ENCODE measurements at places on chromosomes 5 and 9.

- DNase-seq, result no peak
These were observed 592 bp downstream of the TUBB4B start for GRCh38 chr9:137241490-137242268.

GRCh38 chr9:95004411-95005277 lies 278.1 kb downstream of the AOPEP start:
- DNase-seq, result peak; percentile 76

- no peak for DNase-seq
These were observed 9.3 kb downstream of the TTC23L start for GRCh38 chr5:34848230-34848629.

DNA sequence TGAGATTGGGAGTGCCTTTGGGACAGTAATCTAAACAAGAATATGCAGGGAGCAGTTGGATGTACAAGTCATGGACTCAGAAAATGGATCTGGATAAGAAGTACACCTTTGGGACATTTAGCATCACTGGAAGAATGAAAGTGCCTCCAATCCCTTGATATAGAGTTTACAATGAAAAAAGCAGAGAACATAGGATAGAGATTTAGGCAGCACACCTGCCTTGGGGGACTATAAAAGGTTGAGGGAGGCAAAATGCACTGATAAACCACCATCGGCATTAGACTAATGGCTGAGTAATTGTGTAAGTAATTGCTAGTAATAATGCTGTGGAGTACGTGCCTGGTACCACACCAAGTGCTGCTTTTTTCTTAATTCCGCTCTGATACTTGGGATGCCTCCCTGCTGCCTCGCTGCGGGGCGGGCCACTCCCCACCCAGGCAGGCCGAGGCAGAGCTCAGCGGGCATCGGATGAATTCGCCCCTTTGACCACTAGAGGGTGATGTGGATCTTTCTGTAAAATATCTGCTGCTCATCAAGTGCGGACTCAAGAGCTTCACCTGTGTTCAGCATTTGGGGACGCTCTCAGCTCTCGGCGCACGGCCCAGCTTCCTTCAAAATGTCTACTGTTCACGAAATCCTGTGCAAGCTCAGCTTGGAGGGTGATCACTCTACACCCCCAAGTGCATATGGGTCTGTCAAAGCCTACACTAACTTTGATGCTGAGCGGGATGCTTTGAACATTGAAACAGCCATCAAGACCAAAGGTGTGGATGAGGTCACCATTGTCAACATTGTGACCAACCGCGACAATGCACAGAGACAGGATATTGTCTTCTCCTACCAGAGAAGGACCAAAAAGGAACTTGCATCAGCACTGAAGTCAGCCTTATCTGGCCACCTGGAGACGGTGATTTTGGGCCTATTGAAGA lies 99.9 kb downstream of the ANKRD18B start:
- peak; percentile 82 for DNase-seq

- DNase-seq, result no peak
These were observed 33.9 kb downstream of the PSMB7 start for GRCh38 chr9:124381170-124381945.

GRCh38 chr5:1524481-1524798 lies 680 bp upstream of the LPCAT1 start:
- DNase-seq, result no peak

DNA sequence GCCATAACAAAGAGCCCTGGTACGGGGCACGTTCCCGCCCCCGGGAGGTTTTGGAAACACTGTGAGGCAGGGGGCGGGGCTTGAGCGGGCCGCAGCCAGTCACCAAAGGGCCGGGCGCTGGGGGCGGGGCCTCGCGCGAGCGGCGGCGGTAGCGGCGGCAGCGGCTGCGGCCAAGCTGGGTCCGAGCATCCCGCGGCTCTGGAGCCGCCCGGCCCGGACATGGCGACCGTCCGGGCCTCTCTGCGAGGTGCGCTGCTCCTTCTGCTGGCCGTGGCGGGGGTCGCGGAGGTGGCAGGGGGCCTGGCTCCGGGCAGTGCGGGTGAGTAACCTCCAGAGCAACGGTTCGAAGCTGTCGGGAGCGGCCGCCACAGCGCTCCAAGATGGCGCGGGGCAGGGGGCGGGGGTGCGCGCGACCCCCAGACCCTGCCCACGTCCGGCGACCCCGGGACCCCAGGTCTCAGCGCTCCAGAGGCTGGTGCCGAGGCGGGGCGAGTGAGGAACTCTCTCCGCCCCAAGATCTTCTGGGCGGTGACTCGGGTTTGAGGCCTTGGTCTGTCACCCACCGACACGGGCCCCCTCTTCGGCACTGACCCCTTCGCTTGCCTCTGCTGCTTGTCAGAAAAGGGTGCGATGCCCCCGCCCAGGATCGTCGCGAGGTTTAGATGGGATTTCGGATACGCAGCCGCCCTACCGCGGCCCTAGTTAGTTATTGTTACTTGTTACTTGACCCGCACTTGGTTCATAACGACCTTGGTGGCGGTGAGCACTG lies at the start of gene RECK:
RECK (plus strand) TSS at position 134 of the 769 bp plus-strand sequence; CDS start at position 220, 86 bp downstream.
- peak; percentile 80 for DNase-seq

DNA sequence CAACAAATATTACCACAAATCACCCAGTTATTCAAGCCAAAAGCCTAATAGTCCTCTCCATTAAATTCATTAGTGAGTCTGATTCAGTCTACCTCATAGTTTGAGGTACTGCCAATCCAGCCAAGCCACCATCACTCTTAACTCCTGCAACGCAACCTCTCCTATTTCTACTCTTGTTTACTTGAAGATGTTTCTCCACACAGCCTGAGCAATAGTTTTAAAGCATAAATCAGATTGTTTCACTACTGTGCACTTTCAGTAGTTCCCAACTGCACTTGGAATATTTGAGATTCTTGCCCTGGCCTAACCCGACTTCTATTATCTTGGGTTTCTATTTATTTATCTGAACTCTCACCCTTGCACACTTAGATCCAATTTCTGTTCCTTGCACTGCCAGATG lies 85.5 kb downstream of the YIPF5 start:
- DNase-seq, result no peak

DNA sequence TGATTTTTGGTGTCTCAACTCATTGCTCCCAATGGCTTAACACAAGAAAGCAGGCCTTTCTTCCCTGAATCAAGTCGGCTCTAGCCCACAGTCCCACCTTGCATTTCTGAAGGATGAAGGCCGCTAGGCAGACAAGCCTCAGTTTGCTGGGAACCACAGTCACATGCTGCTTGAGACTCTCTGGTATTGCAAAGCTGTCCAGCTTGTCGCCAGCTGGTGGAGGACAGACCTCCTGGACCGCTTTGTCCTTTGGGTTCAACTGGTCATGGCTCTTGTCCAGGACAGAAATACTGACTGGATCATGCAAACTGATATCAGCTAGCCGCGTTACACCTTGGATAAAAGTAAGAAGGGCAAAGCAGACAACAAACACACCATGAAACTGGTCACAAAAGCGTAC lies 23.1 kb downstream of the DDX31 start:
- no peak for DNase-seq

DNA sequence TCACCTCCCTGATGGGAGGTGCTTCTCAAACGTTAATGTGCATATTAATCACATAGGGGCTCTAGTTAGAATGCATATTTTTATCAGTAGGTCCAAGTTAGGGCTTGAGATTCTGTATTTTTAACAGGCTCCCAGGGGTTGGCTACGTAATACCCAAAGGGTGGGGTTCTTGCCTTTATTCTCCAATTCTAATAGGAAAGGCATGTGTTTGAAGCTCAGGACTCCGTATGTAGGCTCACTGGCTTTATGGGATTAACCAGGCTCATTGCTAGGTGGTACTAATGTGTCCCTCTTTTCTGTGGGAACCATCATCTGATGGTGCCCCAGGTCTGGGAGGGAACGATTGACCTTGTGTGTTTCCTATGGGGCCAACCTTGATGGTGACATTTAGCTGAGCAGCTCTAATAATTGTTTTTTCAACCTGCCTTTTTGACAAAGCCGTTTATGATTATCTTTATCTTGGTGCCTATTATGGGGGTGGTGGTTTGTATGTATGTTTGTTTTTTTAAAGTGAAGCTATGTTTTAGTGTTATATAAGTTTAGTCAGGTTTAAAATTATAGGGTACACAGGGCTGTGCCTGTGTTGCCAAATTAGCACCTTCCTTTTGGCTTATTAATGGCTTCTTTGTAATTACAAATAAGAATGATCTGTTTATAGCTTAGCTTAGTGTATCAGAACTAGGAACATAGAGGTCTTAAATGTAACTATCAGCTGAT lies 20.8 kb downstream of the TJP2 start:
- DNase-seq, result no peak

GRCh38 chr9:126947529-126947928 lies 32.9 kb downstream of the RALGPS1 start:
- no peak for DNase-seq

DNA sequence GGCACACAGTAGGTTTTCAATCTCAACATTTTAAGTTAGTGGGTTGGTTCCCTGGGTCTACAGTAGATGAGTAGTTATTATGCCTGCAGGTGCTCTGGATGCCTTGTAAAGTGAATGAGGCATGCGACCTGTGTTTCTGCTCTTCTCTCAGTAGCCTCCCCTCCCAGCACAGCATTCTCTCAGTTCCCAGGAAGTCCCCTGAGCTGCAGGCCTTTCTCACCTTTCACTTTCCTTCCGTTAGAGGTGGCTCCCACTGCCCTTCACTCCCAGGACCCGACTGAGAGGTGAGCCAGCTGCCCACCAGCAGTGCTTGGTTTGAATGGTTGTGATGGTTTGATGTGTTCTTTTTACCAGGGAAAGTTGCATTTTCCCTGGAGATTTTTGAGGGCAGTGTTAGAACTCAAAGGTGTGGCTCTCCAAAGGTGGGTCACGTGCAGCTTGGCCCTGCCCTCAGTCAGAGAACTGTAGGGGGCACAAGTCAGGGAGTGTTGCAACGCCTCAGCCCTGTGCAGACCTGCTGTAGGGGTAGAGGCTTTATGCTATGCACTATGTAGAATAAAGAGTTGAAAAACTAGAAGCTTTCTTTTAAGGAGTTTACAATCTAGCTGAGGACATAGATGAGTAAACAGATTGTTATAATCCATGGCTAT lies 173.8 kb downstream of the NTRK2 start:
- no peak for DNase-seq

DNA sequence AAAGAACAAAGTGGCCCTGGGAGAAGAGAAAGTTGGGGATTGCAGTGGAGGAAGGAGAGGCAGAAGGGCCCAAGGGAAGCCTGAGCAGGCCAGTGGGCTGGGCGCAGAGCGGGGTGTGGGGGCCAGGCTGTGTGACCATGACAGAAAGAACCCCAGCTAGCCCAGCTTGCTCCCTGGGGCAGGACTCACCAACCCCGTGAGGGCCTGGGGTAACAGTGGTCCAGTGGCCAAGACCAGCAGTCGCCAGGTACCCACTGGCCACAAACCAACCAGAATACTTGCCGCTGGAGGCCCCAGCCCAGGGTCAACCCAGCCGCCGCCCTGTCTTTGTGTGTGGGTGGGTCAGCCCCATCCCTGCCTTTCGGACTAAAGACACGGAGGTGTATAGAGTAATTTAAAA lies 146.5 kb downstream of the CACNA1B start:
- no peak for DNase-seq

- no peak for DNase-seq
These were observed 13.4 kb downstream of the AUH start for GRCh38 chr9:91348191-91348807.

DNA sequence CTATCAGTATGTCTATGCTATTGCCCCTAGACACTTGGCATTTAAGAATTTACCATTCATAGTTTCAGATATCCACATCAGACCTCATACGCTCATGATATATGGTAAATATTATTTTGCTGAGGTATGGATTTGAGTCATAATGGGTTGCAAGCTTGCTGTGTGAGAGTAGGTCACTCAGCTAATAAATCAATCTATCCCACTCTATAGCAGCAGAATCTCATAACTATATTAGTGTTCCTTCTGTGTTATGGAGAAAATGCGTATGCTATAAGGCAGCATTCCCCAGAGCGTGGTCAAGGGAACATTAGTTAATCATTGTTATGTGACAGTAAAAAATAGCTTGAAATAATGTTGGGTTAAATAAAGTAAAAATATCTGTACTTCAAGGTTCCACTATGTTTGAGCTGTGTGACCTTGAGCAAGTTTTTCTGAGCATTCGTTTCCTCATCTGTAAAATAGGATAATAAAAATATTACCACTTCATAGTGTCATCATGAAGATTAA lies 7.7 kb downstream of the TRIM32 start:
- DNase-seq, result no peak

- no peak for DNase-seq
These were observed 182.6 kb downstream of the FBXL7 start for GRCh38 chr5:15682566-15682965.

DNA sequence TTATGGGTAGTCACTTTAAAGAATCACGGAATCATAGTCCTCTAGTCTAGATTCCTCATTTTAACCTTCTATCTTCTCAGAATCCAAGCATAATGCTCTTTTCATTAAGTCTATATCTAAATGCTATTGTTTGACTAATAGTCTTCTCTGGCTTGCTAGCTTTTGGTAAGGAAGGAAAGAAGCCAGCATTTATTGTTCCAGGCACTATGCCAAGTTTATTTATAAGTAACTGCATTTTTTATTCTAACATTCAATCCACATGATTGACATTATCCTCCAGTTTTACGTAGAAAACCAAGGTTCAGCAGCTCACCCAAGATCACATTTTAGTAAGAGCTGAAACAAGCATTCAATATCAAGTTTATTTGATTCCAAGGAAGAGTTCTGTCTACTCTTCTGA lies 254.2 kb downstream of the SAXO1 start:
- DNase-seq, result no peak

Measured in HAP-1 (cell line).